ENCODE measurements at places on chromosomes 13 and 19.

GRCh38 chr19:39867133-39867532, 21.0 kb upstream of the FBL start:
- DNase-seq = no peak

DNA sequence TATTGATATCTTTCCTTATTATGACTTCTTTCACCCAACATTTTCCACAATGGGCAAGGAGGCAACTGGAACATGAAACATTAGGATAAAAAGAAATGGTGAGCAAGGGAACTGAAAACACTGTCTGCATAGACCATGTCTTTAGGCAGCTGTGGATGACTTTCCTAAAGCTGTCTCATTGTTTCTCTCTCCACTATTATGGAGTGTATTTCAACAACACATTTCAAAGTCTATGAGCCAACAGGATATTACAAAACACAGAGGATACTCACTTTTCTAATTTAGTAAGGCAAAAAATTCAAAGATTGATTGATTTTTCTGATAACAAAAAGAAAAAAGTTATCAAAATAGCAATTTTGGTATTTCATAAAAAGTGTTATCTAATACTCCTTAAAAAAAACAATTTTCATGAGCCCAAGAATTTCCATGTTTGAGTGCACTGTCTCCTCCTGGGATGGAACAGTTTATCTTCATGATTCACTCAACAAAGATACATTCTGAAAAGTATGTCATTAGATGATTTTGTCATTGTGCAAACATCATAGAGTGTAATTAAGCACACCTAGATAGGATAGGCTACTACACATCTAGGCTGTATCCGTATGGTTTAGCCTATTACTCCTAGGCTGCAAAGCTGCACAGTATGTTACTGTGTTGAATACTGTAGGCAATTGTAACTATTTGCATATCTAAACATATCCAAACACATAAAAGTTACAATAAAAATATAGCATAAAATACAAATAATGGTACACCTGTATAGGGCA, 1568.4 kb downstream of the SLITRK5 start:
- DNase-seq = no peak

- no peak for DNase-seq
Measured at GRCh38 chr13:40458720-40458990, 207.8 kb downstream of the FOXO1 start.

DNA sequence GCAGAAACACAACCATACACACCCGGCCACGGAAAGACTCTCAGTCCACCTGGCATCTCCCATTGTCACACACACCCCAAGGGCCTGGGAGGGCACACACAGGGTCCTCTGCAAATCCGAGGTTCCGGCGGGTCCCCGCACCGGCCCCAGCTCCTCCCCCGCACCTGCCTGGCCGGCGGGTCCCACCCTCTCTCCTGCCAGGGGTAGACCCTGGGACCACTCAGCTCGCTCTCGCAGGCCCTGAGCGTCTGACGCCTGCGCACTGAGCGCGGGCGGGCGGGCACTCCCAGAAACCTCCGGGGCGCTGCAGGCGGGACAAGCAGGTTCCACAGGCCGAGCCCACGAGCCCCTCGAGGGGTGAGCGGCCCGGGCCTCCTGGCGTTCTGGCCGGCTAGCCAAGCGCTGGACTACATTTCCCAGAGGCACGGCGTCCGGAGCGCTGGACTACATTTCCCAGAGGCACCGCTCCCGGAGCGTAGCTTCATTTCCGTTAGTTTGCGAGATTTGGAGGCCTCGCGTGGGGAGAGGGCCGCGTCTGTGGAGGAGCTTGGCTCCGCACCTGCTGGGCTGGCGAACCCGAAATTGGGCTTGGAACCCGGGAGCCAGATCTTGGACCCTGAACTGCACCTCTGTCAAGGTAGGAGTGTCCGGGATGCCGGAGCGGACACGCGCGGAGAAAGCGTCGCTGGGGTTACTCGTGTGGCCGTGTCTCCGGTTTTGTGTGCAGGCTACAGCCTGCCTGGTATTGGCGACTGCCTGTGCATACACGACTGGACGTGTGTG, at the start of gene ZNF420:
TSS of gene ZNF420 (plus strand) at position 500 of the 783 bp plus-strand sequence. CDS start 10,686 bp downstream, outside the sequence.
- peak; percentile 94 for DNase-seq

- no peak for DNase-seq
Measured at GRCh38 chr13:106159295-106160195, 375.9 kb downstream of the EFNB2 start.

DNA sequence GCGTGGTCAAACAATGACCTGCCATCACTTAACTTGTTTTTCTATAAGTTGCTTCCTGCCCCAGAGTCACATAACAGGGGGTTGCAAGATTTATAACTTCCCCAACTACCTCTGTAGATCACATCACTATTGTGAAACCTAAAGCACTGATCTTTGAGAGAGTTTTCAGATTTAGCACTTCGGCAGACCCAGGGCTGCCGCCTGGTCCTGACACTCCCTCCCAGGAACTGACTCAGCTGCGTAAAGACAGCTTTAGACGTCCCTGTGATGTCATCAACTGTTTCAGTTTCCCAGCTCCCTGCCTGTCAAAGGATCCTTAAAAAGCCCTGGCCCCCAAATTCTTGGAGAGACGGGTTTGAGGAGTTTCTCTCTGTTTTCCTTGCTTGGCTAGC, 33.3 kb downstream of the IGFL2 start:
- no peak for DNase-seq

GRCh38 chr13:44710576-44710975, 134.4 kb upstream of the TSC22D1 start:
- no peak for DNase-seq

DNA sequence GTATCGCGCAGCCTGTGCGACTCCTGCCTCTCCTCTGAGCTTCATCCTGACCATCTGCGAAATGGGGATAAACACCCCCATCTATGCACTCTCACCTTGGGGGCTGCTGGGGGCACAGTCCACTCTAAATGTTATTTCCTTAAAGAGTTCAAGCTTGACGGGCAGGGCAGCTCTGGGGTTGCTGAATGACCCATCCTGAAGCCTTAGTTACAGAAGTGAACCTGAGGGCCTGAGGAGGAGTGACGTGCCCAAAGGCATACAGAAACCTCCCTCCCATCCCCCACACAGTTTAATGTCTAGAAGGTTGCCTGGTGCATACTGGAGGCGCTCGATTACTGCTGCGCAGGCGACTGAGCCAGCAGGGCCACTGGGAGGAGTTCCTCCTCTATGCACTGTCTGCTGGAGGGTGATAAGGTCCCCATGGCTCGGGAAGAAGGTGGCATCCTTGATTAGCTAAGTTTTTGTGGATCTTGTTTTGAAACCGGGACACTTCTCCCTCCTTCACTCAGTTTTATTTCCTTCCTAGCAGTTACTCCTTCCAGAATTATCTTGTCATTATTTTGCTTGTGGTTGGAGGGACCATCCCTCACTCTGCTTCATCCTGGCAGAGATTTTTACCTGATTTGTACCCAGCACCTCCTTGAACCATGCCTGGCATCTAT, 572 bp upstream of the FKBP8 start:
- peak; percentile 28 for DNase-seq

DNA sequence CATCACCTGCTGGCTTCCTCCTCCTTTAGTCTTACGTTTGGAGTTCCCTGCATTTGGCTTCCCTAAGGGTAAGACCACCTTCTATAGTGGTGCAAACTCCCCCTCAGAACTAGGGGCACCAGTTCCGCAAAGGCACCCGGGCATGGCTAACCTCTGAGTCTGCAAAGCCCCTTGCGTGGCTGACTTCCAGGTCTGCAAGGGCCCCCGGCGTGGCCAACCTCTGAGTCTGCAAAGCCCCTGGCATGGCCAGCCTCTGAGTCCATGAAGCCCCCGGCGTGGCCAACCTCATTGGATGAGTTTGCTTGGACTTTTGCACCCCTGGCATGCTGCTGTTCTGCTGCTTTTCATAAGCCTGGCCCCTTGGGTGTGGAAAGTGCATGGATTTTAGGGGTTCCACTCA, 5.1 kb downstream of the MCF2L start:
- no peak for DNase-seq

DNA sequence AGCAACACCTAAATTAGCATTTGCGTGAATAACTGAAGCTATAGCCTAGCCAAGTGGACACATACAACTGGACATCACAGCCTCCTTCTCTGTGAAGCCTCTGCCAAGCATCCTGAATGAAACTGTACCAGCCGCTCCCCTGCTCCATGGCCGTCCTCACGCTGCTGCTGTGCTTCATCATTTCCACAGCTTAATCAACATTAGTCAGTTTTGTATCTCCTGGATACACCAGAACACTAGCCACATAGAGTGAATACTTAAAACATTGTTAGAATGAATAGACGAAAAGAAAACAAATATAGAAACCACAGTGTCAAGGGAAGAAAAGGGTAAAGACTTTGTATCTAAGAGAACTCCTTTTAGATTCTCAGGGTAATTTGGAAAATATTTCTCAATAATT, 1526.9 kb downstream of the EFNB2 start:
- no peak for DNase-seq

- DNase-seq = no peak
Measured at GRCh38 chr13:43200736-43201135, 177.3 kb downstream of the DNAJC15 start.

GRCh38 chr13:113841353-113841650, 22.6 kb downstream of the GAS6 start:
- no peak for DNase-seq

- DNase-seq = peak; percentile 4
Measured at GRCh38 chr13:107864543-107865317, 350.6 kb downstream of the LIG4 start.

- peak; percentile 33 for DNase-seq
Measured at GRCh38 chr13:21676611-21677021, 5.7 kb downstream of the FGF9 start.

GRCh38 chr19:35519291-35519690, 5.8 kb upstream of the DMKN start:
- DNase-seq = no peak

DNA sequence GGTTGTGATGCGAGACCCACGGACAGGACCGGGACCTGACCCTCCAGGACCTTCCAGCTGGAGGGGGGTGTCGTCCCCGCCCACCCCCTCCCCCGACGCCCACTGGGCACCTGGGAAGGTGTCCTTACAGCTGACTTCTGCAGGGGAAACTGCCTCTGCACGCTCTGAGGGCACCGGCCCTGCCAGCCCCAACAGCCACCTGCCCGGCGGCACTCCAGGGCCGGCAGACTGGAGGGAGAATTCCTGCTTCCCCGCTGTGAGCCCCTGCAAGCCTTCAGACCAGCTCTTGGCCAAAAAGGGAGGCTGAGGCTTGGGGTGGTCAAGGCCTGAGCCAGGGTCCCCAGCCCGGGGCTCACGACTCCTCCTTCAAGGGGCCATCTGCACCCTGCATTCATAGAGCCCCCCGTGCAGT, 1.2 kb downstream of the CNN2 start:
- peak; percentile 42 for DNase-seq

GRCh38 chr19:7605490-7606222, 10.0 kb downstream of the CAMSAP3 start:
- DNase-seq = no peak

DNA sequence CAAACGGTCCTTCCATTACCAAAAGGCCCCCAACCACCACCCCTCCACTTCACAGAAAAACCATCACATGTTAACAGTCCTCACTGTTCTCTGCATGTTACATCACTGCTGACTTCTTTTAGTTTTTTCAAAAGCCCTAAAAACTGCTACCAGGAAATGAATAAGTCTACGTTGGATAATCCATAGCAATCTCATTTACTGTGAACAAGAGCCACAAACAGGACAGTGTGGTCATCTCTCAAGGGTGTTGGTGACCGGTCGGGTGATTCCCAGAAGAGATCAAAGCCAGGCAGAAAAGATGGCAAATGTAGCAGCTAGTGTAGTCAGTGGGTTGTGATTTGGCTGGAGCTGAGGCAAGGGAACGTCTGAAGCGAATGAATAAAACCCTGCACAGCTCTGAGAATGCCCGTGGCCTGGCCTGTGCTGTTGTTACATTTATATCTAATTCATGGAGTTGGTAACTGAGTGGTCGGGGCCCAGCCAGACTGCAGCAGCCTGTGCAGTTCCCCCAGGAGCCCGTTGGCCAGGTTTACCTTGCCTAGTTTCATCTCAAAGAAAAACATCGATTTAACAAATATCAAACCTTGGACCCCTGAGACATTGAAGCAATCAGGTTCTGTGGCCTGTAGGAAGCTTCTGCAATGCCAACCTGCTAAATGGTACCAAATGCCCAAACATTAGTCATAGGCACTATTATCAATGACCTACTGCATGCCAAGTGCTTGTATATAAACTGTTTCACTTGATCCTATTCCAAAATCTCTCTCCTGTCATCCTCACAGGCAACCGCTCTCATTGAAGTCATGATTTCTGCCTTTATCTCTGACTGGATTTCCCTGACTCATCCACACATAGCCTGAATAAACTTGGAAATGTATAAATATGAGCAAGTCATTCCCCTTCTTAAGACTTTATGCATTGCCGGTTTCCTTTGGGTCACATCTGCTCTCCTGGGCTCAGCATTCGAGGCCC, 153.8 kb upstream of the SERP2 start:
- no peak for DNase-seq

DNA sequence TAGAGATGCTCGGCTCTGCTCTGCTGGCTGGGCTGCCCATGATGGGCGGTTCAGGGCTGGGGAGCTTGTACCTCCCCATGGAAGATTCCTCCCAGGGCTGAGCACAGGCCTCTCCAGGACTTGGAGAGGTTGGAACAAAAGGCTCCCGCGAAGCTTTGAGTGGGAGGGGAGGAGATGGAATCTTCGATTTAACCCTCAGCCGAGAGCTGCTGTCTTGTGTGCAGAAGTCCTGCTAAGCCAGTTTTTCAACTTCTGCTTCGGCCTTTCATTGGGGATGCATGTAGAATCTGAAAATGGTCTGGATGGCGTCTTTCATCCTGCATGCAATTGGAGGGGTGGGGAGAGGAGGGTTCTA, 163.3 kb downstream of the KDM4B start:
- DNase-seq = no peak

DNA sequence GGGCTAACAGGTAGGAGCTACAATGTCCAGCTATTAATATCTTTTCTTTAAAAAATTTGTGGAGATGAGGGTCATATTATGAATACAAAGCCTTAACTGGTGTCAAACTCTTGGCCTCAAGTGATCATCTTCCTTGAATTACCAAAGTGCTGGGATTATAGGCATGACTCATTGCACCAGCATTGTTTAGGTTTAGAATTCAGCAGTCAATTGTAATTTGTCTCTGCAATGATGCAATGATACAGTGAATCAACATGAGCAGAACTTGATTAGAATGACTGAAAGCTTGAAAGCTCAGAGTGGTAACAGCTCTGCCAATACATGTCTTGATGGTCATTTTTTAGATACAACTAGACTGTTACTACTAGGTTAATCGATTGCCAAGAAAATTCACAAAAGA, 752.8 kb upstream of the MIR17HG start:
- no peak for DNase-seq

- no peak for DNase-seq
Measured at GRCh38 chr19:5134691-5135090, 165.8 kb downstream of the KDM4B start.

DNA sequence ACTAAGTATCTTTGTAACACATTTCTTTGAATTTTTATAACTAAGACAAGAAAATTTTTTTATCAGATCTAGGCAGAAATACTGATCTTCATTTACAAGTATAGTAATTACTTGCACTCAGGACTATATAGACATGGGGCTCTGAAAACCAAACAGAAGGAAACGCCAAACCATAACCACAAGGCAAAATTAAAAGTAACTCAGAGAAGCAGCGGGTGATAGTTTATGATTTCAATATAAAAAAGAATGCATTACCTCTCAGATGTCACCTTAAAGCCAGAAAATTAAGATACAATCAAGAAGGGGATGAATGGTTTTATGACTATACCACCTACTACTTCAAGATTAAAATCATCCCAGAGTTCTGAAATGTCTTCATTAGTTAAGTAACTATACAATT, 6.7 kb downstream of the SHISA2 start:
- no peak for DNase-seq

GRCh38 chr19:18832306-18833140, 764 bp downstream of the UPF1 start:
- DNase-seq = peak; percentile 43

- peak; percentile 50 for DNase-seq
Measured at GRCh38 chr19:11378319-11379189, 4.1 kb downstream of the SWSAP1 start.

All from right kidney (tissue), 9 donors.